ENCODE measurements at places on chromosomes 12 and 14.

GRCh38 chr12:47768323-47768811 lies 4.7 kb upstream of the SLC48A1 start:
- DNase-seq: no peak

DNA sequence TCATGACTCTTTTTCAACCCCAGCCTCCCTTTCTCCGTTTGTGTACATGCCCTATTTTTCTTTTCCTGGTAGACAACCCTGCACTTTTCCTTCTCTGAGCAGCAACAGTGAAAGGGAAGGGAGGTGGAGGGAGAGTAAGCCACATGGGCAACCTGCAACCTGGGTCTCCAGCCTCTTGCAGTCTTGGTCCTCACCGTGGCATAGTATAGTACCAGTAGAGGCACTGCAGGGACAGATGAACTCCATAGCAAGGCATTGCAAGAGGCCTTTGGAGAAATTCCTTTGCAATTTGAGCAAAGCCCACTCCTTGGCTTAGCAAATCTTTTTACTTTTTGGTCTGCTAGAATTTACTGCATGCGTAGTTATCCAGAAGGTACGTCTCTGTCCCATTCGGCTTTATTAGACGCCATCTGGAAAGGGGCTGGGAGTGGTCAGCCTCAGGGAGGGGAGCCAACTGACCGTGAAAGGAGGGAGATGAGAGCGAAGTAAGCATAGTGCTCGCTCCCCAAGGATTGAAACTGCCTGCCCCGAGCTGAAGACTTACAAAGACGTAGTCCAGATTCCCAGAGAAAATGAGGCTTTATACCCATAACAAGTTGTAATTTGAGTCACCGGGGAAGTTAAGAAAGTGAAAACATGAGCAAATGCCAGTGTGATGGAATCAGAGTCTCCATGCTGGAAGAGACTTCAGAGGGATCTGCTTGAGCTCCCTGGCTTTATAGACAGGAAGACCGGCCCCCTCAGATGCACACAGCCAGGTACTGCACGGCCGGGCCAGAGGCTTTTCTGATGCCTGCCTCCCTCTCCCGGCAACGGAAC lies 332.0 kb downstream of the CACNA1C start:
- DNase-seq: no peak

DNA sequence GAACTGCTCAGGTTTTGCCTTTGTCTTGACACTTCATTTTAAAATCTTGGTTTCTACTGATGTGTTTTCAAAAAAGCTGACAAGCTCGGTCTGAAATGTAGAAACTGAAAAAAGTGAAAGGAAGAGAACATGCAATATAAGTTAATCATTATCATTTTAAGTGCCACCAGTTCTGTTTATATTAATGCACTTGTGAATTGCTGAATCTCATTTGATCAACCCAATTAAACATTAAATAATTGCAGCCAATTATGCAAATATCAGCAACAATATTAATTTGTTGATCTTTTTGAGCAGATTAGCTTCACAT lies 133.8 kb downstream of the BCAT1 start:
- no peak for DNase-seq

- no peak for DNase-seq
These were observed 90.4 kb downstream of the PIWIL1 start for GRCh38 chr12:130428116-130428515.

- DNase-seq: no peak
These were observed 89.5 kb downstream of the FBXO33 start for GRCh38 chr14:39342768-39343167.

GRCh38 chr12:113292091-113292490 lies 42.8 kb downstream of the SLC8B1 start:
- DNase-seq: no peak

GRCh38 chr12:68962877-68963855 lies 30.2 kb upstream of the CPM start:
- DNase-seq: no peak

- no peak for DNase-seq
These were observed 610.6 kb upstream of the TBX3 start for GRCh38 chr12:115294453-115295133.

GRCh38 chr12:76226397-76226796 lies 121.8 kb downstream of the BBS10 start:
- DNase-seq: no peak

DNA sequence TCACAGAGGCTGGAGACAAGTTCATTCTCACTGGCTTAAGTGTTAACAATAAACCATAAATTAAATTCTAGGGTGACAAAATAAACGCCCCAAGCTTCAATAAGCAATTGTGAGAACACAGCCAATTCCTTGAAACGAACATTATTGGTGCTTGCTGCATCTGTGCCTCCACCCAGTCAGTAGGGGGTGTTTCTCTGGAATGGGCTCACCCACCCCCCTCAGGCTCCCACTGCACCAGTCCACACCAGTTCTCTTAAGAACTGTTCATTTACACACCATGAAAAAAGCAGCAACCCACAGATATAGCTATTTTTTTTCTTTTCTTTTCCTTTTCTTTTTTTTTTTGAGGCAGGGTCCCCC lies 34.7 kb downstream of the CDC42BPB start:
- no peak for DNase-seq

DNA sequence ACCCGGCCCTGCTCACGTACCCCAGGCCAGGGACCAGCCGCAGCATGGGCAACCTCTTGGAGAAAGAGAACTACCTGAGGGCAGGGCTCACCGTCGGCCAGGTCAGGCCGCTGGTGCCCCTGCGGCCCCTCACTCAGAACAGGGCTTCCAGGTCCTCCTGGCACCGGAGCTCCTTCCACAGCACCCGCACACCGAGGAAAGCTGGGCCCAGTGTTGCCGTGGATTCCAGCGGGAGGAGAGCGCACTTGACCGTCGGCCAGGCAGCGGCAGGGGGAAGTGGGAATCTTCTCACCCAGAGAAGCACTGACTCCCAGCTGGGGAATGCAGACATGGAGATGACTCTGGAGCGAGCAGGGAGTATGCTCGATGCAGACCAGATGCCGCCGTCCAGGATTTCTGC lies 7.9 kb upstream of the VAMP1 start:
- DNase-seq: no peak

- DNase-seq: no peak
These were observed 13.0 kb downstream of the ASPG start for GRCh38 chr14:104098272-104099095.

DNA sequence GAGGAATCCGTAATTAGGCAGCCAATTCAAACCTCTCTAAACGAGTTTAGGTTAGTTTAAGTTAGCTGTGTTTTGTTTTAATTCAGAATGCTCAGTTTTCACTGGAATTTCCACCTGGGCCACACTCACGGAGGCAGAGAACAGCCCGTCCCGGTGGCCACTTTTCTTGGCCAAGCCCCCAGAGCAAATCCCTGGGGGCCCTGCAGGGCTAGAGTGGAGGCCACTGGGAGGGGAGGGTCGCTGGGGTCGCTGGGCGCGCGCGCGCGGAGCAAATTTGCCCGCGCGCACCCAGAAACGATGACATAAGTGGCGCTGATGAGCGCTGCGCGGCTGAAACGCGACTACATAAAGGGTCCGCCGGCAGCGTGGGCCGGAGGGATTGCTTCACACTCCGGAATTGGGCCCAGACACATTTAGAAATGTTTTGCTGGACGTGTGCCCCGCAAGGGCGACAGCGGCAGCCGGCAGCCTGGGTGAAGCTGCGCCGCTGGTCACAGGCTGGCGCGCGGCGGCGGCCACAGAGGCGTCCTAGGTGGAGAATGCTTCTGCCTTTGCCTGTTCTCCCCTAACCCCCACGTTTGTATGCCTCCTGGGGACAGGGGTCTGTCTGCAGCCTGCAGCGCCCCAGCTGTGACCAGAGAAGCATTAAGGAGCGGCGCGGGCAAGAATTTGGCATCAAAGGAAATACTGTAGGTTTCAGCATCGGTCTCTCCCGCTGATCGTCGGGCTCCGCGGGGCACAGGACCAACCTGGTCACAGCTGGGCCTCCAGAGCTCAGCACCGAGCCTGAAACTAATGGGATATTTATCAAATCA lies 37.9 kb upstream of the TBX5 start:
- no peak for DNase-seq

GRCh38 chr14:89926694-89927093 lies 27.8 kb downstream of the EFCAB11 start:
- no peak for DNase-seq

DNA sequence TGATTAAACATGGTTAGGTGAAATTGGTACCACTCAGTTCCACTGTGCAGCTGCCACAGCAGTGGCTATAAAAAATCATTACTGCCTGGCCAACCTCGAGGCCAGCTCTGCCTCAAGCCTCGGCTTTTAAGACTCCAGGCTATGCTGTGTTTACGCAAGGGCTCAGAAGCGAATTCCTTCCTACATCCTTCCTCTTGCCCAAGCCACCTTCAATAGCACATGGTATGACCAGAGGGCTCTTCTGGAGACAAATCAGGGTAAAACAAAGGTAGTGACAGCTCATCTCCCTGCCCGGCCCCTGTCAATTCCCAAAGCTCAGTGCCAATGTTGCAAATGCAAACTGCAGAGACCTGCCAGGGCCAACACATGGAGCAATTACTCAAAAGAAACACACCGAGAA lies 31.9 kb downstream of the NUAK1 start:
- DNase-seq: no peak

- no peak for DNase-seq
These were observed 59.3 kb downstream of the ABCC9 start for GRCh38 chr12:21881965-21882364.

DNA sequence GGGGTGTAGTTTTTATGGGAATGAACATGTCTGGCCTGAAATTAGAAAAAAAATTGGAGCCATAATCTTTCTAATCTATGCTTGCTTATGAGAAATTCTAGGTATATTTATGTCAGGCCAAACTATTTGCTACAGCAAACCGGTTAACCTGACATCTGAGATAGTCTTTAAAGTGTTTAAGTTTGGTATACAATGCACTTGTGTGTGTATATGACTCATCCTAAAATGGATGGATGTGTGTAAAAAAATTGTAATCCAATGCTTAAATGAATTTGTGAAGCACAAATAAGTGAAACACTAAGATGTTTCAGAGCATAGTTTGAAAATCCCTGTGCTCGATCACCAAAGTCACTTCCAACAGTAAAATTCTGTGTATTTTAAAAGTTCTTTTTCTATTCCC lies 6.7 kb downstream of the CNOT2 start:
- DNase-seq: no peak

DNA sequence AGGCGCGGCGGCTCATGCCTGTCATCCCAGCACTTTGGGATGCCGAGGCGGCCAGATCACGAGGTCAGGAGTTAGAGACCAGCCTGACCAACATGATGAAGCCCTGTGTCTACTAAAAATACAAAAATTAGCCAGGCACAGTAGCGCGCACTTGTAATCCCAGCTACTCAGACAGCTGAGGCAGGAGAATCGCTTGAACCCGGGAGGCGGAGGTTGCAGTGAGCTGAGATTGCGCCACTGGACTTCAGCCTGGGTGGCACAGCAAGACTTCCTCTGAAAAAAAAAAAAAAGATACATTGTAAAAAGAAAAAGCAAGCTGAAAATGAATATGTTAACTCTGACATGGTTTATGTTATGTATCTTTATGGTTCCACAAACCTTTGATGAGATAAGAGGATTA lies 33.6 kb downstream of the RPGRIP1 start:
- DNase-seq: no peak

DNA sequence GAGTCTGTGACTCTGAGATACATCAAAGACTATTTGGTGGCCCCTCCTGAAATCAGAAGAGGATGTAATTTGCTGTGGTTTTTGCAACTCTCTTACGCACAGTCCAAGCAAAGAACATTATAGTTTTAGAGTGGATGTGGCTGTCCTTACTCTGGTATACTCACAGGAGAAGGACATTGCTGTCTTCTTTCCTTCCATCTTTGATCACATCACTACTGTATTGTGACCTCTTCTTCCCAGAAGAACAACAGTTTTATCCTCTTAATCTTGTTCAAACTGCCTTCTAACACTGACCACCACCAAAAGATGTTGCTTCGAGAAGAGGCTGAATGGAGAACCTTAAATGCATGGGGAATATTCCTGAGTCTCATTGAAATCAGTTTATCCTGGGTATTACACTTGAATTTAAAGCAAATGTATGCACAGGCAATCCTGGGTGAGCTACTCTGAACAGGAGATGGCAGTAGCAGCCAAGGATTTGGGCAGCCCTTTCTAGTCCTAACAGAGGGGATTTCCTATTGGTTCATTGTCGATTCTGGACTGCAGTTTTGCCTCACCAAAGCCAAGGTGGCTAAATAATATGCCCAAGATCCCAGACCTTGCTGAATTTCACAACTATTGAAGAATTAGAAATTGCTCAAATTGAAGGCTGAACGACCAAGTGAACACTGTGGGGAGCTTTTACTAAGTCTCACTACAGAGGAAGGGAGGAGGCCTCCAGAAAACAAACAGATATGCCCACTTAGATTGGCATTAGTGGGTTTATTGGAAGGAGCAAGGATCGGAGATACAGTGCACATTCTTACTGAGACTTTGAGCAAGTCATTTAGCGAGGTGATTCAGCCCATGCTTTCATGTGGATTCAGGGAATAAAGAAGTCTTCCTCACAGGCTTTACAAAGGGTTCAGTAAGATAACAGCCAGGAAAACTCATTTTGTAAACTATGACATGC lies 282.8 kb downstream of the PAWR start:
- no peak for DNase-seq

GRCh38 chr12:697481-697880 lies 34.2 kb upstream of the NINJ2 start:
- no peak for DNase-seq

- no peak for DNase-seq
These were observed 96.8 kb upstream of the SYT10 start for GRCh38 chr12:33536431-33536830.

- no peak for DNase-seq
These were observed 711.5 kb downstream of the RPS29 start for GRCh38 chr14:48874711-48875110.
